Cardiac muscle cell (in vitro differentiated cells and primary cell): ENCODE measurements at places on chromosomes 2 and 18.
A peak's percentile ranks its signal among the peaks of the same experiment; 100 is the strongest.

DNA sequence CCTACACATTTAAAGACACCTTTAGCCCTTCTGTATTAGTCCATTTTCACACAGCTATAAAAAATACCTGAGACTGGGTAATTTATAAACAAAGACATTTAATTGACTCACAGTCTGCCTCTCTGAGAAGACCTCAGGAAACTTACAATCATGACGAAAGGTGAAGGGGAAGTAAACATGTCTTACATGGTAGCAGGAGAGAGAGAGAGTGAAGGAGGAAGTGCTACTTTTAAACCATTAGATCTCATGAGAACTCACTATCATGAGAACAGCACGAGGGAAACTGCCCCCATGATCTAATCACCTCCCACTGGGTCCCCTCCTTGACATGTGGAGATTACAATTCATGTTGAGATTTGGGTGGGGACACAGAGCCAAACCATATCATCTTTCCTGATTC lies 946.6 kb downstream of the SLC4A3 start:
- H3K27ac ChIP-seq: no peak overlapping the region
- no peak for DNase-seq
- no peaks in the 10 kb centered on the region for H3K36me3 ChIP-seq
- H3K4me1 ChIP-seq: no peaks in the 10 kb centered on the region
- H3K27me3 ChIP-seq: no peaks in the 10 kb centered on the region
- H3K4me3 ChIP-seq: no peak overlapping the region

DNA sequence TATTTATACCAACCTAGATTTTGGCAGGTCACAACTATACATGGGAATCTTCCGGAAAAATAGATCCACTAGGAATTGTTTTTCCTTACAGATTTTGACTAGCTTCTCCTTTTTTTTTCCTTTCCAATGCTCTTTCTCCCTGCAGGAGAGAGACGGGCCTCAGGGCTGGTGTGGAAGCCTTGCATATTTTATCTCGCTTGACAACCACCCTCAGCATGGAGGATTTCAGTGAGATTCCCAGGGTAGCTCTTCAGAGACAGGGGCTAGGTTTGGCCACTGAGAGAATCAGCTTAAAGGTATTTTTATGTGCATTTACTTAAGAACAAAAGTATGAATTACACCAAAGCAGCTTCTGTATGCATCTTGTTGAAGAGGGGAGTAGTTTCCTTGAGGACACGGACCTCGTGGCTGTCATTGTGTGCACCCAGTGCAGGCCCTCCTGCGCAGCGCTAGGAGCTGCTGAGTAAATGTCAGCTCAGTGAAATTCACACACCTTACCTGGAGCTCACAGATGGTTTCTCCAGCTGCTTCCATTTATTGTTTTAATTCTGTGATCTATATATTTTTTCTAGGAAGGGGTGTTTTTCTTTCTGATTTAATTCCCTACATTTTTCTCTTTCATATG lies 54.4 kb downstream of the TRAPPC12 start:
- no peaks in the 10 kb centered on the region for H3K36me3 ChIP-seq
- H3K4me3 ChIP-seq: no peak overlapping the region
- no peak for DNase-seq
- no peak overlapping the region for H3K27ac ChIP-seq
- no peaks in the 10 kb centered on the region for H3K4me1 ChIP-seq
- no peaks in the 10 kb centered on the region for H3K27me3 ChIP-seq

DNA sequence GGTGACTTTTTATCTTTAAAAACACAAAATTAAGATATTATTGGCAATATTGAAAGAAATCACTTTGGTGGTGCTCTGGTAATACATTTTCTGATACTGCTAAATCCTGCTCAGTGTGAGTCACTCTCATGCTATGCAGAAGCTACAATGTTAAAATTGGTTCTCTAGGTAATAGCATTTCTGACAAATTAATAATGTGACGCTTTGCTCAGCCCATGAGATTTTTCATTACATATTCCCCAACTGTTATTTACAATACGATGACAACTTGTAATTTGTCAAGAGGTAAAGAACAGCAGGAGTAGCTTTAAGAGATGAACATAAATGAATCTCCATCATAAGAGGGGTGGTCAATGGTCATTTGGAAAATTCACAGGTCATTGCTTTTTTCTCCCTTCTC lies 573.6 kb downstream of the TMEM182 start:
- H3K27me3 ChIP-seq: no peaks in the 10 kb centered on the region
- no peak overlapping the region for H3K4me3 ChIP-seq
- no peaks in the 10 kb centered on the region for H3K36me3 ChIP-seq
- no peaks in the 10 kb centered on the region for H3K4me1 ChIP-seq
- DNase-seq: no peak

- no peak overlapping the region for H3K4me3 ChIP-seq
- H3K27me3 ChIP-seq: no peaks in the 10 kb centered on the region
- peaks cover 7% of the 10 kb centered on the region for H3K4me1 ChIP-seq
- H3K36me3 ChIP-seq: no peaks in the 10 kb centered on the region
- H3K27ac ChIP-seq: no peak overlapping the region
- DNase-seq: no peak
Measured at GRCh38 chr18:7561909-7562460, 5.1 kb upstream of the PTPRM start.

DNA sequence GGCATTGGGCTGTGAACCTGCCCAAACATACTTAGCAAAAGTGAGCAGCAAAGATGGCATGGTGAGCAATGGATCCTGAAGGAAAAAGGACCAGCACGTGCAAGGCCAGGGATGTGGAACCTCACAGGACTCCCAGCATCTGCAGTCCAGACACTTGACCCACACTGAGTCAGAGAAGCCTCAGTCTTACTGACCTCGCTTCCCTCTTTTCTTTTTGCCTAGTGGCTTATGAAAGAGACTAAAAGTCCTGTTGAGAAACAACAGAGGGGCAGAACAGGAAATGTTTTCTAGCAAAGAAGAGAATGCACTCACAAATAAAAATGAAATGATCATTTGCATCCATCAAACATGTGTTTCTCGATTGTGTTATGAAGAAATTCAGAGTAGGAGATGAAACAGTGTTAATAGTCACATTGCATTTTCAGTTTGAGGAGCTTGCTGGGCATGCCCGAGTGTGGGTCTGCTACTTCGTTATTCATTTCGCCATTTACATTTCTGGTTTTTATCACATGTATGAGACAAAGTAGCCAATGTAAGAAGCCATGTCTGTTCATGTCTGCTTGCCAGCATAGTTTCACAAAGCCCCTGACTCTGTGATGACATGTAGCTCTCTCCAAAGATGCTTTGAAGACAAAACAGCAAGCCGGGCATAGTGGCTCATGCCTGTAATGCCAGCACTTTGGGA lies 118.4 kb downstream of the INO80D start:
- no peak for DNase-seq
- no peaks in the 10 kb centered on the region for H3K27me3 ChIP-seq
- H3K36me3 ChIP-seq: no peaks in the 10 kb centered on the region
- no peak overlapping the region for H3K27ac ChIP-seq
- H3K4me1 ChIP-seq: no peaks in the 10 kb centered on the region

DNA sequence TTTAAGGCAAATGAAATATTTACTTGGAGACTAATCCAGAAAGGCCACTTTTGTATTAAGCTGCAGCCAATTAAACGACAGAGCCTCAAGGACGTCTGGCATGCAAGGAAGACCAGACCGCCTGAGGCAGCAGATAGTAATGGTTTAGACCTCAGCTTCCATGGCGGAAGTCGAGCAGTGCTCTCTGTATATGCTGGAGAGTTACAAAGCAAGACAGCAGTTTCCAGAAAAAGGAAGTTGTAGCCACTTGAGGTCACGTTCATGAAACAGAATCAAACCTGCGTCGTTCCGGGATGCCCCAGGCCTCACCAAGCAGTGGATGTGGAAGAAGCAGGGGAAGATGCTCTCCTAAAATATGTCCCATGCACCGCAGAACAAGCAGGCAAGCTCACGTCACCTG lies 142.0 kb downstream of the PTGR3 start:
- H3K36me3 ChIP-seq: no peaks in the 10 kb centered on the region
- H3K4me1 ChIP-seq: no peaks in the 10 kb centered on the region

- DNase-seq: no peak
- peaks cover 5% of the 10 kb centered on the region for H3K4me1 ChIP-seq
- H3K27ac ChIP-seq: peak overlapping the region; percentile 5
- no peaks in the 10 kb centered on the region for H3K36me3 ChIP-seq
- no peak overlapping the region for H3K4me3 ChIP-seq
Measured at GRCh38 chr2:160719116-160719515, 225.5 kb upstream of the RBMS1 start.

GRCh38 chr2:45946023-45946422 lies 294.5 kb downstream of the PRKCE start:
- peaks cover 8% of the 10 kb centered on the region for H3K4me1 ChIP-seq
- peak; percentile 94 for DNase-seq
- no peak overlapping the region for H3K4me3 ChIP-seq
- no peak overlapping the region for H3K27ac ChIP-seq
- no peaks in the 10 kb centered on the region for H3K27me3 ChIP-seq

DNA sequence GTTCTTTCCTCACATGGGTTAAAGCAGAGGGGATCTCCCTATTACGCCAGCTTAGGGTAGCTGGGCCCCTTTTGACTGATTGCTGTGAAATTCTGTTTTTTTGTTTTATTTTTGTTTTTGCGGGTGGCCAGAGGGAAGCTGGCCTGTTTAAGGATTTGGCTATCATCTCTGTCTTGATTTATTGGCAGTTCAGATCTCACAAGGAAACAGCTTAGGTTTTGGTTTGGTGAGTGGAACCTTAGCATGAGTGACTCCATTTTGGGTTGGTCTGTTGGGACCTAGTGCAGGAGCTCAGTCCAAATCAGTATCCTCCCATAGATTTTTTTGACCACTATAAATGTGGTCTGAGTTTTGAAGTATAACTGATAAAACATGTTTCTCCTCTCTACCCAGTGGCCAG lies 25.6 kb upstream of the NTSR2 start:
- H3K4me3 ChIP-seq: no peak overlapping the region
- H3K4me1 ChIP-seq: peaks cover 20% of the 10 kb centered on the region
- no peak overlapping the region for H3K27ac ChIP-seq
- no peaks in the 10 kb centered on the region for H3K27me3 ChIP-seq

- no peak overlapping the region for H3K4me3 ChIP-seq
- no peak overlapping the region for H3K27ac ChIP-seq
- no peaks in the 10 kb centered on the region for H3K36me3 ChIP-seq
- DNase-seq: peak; percentile 66
- H3K27me3 ChIP-seq: no peaks in the 10 kb centered on the region
- no peaks in the 10 kb centered on the region for H3K4me1 ChIP-seq
Measured at GRCh38 chr2:157185476-157186227, 71.9 kb upstream of the GALNT5 start.

GRCh38 chr2:240916571-240917008 lies 10.5 kb downstream of the CROCC2 start:
- H3K27ac ChIP-seq: no peak overlapping the region
- H3K36me3 ChIP-seq: no peaks in the 10 kb centered on the region
- H3K4me3 ChIP-seq: no peak overlapping the region
- H3K4me1 ChIP-seq: no peaks in the 10 kb centered on the region
- peaks cover 34% of the 10 kb centered on the region for H3K27me3 ChIP-seq

DNA sequence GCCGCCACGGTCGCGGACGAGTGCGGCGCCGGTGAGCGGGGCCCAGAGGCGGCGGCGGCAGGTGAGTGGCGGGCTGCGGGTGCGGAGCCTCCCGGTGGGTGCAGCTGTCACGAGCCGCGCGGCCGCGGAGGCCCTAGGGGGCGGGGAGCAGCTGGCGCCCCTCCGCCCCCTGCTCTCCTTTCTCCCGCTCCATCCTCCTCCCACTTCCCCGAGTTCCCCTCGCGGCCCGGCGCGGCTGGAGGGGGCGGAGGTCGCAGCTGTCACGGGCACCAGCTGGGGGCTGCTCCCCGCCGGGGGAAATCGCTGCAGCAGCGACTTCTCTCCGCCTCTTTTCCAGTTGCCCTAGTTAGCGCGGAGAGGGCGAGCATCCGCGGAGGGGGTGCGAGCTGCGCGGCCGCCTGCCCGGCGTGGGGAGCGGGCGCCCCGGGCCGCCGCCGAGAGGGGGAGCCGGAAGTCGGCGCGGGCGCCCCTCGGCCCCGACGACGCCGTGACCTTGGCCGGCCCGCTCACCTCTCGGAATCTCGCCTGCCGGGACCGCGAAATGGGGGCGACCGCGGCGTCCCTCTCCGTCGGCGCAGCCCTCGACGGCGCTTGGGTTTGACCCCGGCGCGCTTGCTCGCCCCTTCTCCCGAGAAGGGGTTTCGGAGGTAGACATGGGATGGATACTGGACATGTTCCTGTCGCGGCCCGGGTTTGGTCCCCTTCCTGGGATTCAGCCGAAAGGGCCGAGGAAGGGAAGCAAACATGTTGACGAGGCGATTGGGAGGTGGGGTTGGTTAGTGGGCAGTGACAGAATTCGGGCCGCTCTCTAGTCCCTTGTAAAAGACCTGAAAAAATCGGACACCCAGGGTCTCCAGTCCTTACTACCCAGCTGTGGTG lies 727 bp downstream of the NCOA1 start:
- peaks cover 71% of the 10 kb centered on the region for H3K27me3 ChIP-seq
- H3K4me3 ChIP-seq: peak overlapping the region; percentile 77
- no peaks in the 10 kb centered on the region for H3K36me3 ChIP-seq
- H3K27ac ChIP-seq: no peak overlapping the region
- H3K4me1 ChIP-seq: peaks cover 8% of the 10 kb centered on the region

DNA sequence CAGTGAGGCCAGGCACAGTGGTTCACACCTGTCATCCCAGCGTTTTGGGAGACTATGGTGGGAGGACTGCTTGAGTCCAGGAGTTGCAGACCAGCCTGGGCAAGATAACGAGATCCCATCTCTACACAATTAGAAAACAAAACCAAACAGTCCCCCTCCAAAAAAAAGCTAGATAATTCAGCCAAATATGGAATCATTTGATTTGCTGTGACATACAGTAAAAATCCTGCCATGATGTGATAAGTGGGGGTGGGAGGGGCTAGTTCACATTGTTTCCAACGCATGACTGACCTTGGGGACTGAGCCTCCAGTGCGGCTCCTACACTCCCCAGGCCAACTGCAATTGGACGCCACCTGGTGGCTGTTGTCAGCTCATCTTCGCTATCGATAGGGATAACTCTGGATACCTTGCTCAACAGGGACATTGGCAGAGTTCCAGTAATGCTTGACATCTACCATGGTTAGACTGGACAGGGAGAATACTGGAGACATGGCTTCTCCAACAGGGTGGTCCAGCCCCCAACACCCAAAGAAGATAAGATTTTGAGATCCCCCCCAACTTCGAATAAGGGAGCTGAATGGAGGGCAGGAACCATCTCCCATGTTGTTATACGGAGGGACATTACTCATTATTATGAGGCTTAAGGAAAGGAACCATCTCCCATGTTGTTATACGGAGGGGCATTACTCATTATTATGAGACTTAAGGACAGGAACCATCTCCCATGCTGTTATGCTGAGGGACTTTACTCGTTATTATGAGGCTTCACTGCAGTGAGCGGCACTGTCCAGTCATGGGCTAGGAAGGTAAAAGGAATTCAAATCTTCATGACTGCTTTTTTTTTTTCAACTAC lies 135.9 kb downstream of the TGIF1 start:
- no peaks in the 10 kb centered on the region for H3K36me3 ChIP-seq
- H3K4me3 ChIP-seq: no peak overlapping the region
- H3K27me3 ChIP-seq: no peaks in the 10 kb centered on the region
- peak; percentile 90 for DNase-seq
- no peaks in the 10 kb centered on the region for H3K4me1 ChIP-seq
- no peak overlapping the region for H3K27ac ChIP-seq
